ENCODE measurements at places on chromosomes 5 and 9. TPM values are rescaled to one million over a fixed set of nuclear protein-coding genes. Genes with fewer than 3 reads are reported as not detected.

Gene PHF24
- total RNA-seq, result 0.16 TPM

Gene SLCO6A1
- total RNA-seq, result not detected

Gene IGIP
- total RNA-seq, result 13.7 TPM

DNA sequence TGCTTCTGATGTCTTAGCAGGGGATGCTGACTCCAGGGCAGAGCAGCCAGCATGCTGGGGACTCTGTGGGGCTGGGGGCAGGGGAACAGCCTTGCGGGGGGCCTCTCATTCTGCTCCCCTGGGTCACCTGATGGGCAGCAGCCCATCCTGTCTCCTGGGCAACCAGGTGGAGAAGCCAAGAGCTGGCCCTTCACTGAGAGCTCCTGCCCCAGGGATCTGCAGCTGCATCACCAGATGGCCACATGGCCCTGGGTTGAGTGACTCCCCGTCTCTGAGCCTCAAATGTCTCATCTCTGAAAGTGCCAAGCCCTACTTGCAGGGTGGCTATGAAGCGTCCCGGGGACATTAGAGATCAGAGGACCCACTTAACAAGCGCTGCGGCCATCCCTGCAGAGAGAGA, 49.1 kb downstream of the LRSAM1 start:
- no peak for DNase-seq

GRCh38 chr5:68970617-68971016, 123.2 kb upstream of the SLC30A5 start:
- no peak for DNase-seq

DNA sequence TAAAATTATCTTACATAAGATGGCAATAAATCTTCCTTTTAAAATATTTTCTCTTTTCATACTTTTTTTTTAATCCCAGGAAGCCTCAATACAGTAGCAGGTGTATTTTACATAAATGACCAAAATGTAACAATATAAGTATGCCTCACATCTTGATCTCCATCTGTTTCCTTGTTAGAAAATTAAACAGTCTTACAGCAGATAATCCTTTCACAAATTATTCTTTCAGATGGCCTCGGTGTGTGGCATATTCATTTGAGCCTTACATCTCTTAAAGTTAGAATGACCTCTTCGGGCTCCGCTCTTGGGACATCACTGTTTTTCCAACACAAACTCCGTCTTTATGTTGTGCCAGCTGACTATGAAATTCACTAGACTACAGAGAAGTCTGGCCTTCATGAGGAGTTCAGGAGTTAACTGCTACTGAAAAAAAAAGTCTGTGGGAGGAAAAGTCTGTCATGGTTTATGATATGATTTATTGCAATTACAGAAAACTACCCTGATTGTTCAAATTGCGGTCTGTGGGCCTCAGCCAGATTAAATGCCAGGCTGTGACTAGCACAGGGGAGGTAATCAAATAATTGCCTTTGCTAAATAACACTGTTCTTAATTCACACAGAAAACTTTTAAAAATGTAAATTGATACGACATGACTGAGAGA, 292.9 kb upstream of the PUM3 start:
- DNase-seq, result no peak

DNA sequence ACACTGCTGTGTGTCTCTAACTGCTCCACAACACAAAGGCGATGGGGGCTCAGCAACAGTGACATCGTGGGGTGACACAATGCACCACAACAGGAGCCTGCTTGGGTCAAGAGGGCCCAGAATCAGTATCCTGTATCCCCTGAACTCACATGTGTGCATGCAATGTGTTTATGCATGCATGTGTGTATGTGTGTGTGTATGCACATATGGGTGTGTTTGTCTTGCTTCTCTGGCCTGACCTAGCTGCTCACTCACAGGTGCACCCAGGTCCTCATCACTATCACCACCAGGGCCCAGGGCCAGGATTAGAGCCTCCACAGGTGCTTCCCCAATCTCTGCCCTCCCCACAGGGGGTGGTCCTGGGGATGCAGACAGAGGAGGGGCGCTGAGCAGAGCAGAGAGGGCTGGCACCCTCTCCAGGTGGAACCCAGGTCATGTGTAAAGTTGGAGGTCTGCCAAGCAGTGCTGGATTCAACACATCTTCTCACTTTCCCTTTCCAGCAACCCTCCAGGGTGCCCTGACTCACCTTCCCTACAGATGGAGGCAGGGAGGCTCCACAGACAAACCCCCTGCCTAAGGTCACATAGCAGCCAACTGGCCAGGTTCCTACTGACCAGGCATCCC, 18.1 kb upstream of the ZNF484 start:
- DNase-seq, result no peak

- no peak for DNase-seq
These were observed 136.2 kb downstream of the CFAP90 start for GRCh38 chr5:7714697-7715096.

DNA sequence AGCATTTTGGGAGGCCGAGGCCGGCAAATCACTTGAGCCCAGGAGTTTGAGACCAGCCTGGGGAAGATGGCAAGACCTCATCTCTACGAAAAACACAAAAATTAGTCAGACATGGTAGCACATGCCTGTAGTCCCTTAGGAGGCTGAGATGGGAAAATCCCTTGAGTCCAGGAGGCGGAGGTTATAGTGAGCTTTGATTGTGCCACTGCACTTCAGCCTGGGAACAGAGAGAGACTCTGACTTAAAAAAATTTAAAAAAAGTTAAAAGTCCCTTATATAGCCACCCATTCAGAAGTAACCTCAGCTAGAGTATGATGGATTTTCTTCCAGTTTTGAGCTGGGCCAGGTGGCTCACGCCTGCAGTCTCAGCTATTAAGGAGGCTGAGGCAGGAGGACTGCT, 72.4 kb downstream of the UGCG start:
- no peak for DNase-seq

DNA sequence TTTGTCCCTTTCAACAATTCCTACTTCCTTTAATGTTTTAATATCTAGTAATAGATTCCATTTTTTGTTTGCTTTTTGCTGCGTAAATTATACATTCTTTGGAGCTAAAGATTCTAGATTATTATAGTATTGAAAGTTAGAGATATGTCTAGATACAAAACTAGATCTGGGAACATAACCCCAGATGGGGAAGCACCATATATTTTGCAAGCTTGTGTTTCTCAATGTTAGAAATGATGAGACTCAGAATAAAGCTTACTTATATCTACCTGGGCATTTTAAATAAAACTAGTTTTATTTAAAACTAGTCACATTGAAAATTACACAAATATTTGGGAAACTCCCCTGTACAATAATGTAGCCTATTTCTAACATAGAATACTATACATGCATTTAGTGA, 32.2 kb downstream of the TRIO start:
- no peak for DNase-seq

DNA sequence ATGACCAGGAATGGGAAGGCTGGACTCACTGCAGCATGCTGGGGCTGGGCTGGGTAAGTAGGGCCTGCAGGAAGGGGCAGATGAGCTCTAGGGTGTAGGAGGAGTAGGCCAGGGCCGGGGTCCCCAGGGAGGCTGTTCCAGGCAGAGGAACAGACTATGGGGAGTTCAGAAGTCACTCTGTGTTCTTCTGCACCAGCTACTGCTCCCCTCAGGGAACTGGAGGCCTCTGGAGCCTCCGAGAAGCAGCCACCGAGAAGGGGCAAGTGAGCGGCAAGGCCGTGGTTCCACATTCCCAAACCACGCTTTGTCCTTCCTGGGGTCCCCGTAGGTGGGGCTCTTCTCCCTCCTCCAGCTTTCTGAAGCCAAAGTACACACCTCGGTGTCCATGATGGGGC, 8.4 kb upstream of the SLC2A6 start:
- no peak for DNase-seq

- DNase-seq, result peak; percentile 20
These were observed 91.3 kb upstream of the GPBP1 start for GRCh38 chr5:57082441-57083067.

DNA sequence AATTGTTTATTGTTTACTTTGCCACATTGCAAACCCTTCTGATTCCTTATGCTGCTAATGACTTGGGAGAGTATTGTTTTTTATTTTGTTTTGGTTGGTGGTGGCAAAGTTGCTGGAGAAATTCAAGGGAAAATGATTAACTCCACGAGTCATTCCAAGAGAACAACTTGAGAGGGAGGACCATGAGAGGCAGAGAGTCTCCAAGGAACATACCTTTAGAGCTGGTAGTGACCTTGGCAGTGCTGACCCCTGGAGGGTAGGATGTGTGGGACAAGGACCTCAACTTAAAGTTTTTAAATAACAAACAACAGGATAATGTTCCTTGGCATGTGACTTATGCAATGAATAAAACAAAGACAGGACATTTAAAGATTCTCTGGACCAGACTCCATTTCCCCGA, 139.7 kb downstream of the LRRC70 start:
- peak; percentile 4 for DNase-seq

DNA sequence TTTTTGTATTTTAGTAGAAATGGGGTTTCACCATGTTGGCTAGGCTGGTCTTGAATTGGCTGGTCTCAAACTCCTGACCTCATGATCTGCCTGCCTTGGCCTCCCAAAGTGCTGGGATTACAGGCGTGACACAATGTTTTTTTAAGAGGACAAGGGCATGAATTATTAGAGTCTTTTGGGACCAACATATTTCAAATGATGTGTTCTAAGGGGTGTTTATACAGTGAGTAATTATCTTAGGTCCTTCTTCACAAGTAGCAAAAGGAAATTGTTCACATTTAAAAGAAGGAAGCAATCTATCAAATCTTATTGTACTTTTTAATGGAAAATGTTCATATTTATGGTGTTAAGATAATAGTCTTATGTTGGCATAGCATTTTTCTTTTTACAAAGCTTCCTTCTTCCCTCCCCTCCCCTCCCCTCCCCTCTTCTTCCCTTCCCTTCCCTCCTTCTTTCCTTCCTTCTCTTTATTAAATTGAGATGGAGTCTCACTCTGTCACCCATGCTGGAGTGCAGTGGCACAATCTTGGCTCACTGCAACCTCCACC, 6.7 kb downstream of the GNG10 start:
- no peak for DNase-seq

GRCh38 chr9:92988215-92988768, 41.0 kb downstream of the FGD3 start:
- DNase-seq, result no peak

GRCh38 chr9:36063804-36064447, 27.2 kb downstream of the RECK start:
- peak; percentile 75 for DNase-seq

- DNase-seq, result no peak
These were observed 188.9 kb downstream of the RAB3C start for GRCh38 chr5:58771796-58772195.

GRCh38 chr9:82761027-82761426, 301.9 kb downstream of the RASEF start:
- DNase-seq, result no peak

DNA sequence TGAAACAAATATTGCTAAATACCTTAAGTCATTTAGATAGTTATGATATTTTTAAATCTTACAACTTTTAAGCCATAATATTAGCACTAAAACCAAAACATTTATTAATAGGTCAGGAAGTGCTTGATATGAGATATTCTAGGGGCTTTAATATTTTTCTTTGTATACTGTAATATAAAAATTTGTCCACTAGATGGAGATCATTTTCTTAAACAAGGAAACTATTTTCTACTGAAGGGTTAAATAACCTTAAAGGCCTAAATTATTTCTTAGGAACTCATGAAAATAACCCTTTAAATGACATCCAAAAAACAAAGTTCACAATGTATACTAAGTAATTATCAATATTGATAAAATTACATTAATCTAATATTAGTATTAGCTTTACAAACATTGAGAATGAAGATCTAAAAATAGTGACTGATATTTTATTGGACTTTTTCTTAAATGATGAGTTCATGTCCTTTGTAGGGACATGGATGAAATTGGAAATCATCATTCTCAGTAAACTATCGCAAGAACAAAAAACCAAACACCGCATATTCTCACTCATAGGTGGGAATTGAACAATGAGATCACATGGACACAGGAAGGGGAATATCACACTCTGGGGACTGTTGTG, 635.7 kb downstream of the RAB3C start:
- peak; percentile 15 for DNase-seq

- no peak for DNase-seq
These were observed 6.9 kb downstream of the SUSD1 start for GRCh38 chr9:112168197-112168596.

DNA sequence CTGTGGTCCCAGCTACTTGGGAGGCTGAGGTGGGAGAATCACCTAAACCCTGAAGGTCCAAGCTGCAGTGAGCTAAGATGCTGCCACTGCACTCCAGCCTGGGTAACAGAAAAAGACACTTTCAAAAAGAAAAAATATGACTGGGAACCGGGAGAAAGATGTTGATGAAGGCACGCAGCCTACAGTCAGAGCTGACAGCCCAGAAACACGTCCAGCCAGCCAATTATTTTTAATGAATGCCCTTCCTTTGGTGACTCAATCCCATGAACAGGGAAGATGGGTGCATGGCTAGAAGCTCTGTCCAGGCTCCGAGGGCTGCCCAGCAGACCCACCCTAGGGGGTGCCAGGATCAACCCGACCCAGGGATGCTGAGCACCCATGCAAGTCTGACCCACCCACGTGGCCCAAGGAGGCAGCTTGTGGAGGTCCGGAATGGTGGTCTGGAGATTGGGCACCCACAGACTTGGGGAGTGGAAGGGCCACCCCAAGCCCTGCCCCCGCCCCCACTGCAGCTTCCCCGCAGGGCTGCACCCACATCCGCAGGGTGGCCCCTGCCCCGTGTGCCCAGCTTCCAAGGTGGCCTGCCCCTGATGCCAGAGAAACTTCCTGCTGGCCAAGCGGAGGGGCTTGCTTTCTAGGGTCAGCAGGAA, 51.0 kb downstream of the ADAMTS2 start:
- no peak for DNase-seq

DNA sequence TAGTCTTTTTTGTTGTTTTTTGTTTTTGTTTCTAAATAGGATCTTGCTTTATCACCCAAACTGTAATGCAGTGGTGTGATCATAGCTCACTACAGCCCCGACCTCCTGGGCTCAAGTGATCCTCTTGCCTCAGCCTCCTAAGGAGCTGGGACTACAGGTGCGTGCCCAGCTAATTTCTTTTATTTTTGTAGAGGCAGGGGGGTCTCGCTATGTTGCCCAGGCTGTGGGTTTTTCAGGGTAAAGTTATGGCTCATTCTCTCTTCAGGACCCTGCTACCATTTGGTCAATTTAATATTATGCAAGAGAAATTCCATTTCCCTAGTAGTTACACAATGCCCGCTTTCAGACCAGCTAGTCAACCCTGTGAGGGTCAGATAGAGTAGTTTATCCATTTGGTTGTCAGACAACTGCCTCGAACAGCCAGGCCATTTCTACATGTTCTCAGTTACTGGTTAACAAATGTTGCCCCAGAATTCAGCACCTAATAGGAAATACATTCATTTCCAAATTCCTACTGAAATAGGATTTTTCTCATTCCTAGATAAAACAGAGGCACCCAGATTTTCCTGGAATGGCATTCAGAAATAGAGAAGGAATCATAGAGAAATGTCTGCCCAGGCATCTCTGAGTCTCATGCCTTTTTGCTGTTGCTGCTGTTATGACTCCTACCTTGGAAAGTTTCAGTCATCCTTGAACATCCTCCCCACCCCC, 6.4 kb upstream of the GLIS3 start:
- peak; percentile 74 for DNase-seq

- DNase-seq, result no peak
These were observed 735 bp downstream of the ECPAS start for GRCh38 chr9:111483439-111483857.

- DNase-seq, result peak; percentile 71
These were observed 453.3 kb downstream of the BNC2 start for GRCh38 chr9:16417161-16417560.

- no peak for DNase-seq
These were observed 300.8 kb downstream of the OSTF1 start for GRCh38 chr9:75389101-75389500.

Measured in fibroblast of the aortic adventitia (primary cell).